ENCODE measurements at places on chromosomes 4 and X.

GRCh38 chrX:7889135-7889534 is 38.1 kb downstream of the PNPLA4 start:
- no peak for DNase-seq

DNA sequence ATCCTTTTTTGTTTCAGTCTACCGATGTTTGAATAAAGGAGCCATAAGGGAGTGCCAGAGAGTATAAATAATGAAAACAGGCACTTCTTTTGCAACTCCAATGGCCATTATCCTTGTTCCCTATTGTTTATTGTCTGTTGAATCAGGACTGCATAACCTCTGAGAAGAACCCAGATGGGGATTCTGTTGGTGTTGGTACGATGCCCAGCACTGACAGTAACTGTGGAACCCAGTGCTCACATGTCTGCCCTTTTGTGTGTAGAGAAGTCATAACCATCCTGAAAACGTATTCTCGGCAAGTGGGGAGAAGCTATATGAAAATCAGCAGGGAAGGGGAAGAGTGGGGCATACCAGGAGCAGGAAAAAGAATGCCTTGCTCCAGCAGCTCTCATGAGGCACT is 195.1 kb upstream of the EDNRA start:
- DNase-seq = no peak

- no peak for DNase-seq
Observed at GRCh38 chr4:1305261-1305711, 15.6 kb downstream of the MAEA start.

DNA sequence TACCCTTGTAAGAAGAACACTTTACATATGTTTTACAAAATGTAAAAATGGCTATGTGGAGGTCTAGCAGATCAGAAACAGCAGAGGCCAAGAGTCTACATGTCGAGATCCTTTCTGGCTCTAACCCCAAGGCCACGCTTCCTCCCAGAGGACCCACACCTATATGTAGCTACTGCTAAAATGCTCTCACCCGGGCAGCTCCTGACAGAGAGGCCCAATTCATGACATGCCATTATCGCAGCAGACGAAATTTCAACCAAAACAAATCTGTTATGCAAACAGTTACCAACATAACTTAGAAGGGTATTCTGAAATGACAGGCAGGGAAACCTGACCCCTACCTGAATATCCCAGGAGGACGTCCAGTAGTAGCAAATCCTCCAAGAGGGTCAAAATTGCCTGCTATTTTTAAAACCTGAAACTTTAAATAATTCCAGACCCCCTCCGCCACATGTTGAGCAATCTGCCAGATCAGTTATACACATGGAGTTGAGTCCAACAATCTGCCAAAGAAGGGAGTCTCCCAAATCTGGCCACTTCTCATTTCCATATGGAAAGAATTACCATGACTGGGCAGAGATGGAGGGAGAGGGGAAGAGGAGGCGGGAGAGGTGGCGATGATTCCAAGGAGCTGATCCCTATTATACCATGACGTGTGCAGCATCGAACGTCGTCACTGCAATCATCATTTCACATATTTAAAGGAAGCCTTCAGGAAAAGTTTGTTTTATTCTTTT is 192.9 kb upstream of the TBL1X start:
- peak; percentile 79 for DNase-seq

DNA sequence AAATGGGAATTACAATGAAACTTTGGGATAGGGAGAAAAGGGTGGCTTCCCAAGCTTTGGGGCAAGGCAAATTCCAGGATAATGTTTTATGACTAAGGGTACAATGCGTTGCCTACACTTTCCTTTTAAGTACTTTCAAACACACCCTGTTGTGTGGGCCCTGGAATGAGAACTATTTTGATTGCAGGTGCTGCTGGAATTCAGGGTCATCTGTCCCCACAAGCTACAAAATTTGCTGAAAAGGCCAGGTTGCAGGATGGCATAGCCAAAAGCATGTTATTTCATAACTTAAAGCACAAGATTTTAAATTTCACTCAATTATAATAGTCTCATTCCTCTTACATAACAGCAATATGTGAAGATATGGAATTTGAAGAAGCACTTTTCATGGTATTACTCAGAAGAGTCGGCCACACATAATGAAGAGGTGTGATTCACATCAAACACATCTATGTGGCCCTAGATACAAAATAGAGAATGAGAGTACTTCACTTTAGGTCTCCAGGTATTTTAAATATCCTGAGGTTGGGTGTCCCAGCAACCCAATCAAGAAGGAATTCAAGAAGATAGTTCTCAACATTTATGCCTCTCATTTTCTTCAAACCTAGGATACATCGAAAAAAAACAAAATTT is 89.3 kb downstream of the APBB2 start:
- no peak for DNase-seq

GRCh38 chr4:53987761-53988171 is 76.6 kb downstream of the CHIC2 start:
- DNase-seq = no peak

GRCh38 chr4:118265312-118266144 is 87.3 kb downstream of the PRSS12 start:
- no peak for DNase-seq

- DNase-seq = no peak
Observed at GRCh38 chrX:22424919-22425318, 152.2 kb downstream of the CBLL2 start.

GRCh38 chr4:71367546-71367945 is 28.7 kb downstream of the SLC4A4 start:
- DNase-seq = no peak

- no peak for DNase-seq
Observed at GRCh38 chrX:155061760-155062159, 9.2 kb downstream of the CMC4 start.

DNA sequence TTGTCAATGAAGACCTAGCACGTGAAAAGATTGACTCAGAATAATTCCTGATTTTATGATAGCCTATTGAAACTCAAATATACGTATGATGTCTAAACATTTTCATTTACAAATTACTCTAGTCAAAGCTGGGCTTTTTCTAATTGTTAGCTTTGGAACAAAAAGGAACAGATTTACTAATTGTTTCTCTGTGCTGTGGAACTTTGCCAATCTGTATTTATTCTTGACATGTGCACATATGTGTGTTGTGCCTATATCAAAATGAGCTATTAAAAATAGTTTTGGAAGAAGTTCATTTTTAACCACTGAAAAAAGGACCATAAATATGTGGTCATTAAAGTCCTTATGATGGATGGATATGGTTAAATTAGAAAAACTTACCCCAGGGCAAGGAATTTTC is 85.4 kb upstream of the PACRGL start:
- DNase-seq = no peak

DNA sequence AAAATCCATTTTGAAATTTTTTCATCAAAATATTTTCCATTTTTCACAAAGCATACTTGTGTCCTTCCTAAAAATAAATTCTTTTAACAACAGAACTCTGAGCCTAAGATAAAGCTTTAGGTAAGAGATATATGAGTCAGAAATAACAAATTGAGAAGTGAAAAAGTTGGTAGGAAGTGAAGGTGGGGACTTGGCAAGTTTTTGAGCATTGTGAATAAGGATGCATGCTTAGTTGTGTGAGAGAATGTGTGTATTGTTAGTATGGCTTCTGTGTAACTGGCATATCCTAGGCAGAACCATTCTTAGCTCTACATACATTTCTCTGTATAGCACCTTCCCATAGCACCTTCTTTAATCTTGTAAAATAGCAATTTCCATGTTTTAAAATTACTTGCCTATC is 6.8 kb downstream of the ASB5 start:
- DNase-seq = no peak

- no peak for DNase-seq
Observed at GRCh38 chr4:90099812-90100211, 27.4 kb upstream of the CCSER1 start.

GRCh38 chrX:86103061-86103460 is 45.2 kb upstream of the DACH2 start:
- DNase-seq = no peak

GRCh38 chr4:112916868-112917267 is 132.6 kb upstream of the ANK2 start:
- peak; percentile 34 for DNase-seq

DNA sequence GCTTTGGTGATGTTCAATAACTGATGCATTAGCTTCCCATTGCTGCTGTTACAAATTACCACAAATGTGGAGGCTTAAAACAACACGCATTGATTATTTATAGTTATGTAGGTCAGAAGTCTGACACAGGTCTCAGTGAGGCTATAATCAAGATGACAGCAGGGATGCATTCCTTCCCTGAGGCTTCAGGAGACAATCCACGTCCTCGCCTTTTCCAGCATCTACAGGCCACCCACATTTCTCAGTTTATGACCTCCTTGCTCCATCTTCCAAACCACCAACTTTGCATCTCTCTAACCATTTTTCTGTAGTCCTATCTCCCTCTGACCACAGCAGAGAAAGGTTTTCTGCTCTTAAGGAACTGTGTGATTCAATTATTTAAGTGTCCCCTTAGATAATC is 92.5 kb downstream of the GASK1B start:
- no peak for DNase-seq

DNA sequence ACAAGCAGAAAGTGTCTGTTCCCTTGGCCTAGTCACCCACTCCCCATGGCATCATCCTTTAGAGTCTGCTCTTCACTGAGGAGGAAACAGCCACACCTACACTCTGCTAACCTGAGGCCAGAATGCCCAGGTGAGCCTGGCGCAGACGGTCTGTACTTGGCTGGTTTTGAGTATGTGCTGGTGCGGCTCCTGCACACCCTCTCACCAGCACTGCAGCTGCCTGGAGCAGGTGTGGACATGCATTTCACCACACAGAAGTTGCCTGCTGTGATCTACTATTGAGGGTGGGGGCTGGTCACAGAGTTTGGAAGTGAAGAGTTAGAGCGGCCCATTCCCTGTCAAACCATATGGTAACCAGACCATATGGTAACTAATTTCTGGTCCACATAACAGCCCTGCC is 39.5 kb downstream of the KANTR start:
- no peak for DNase-seq

- DNase-seq = no peak
Observed at GRCh38 chr4:122622400-122622799, 1.5 kb upstream of the IL21 start.

- no peak for DNase-seq
Observed at GRCh38 chr4:60805500-60806313, 394.4 kb upstream of the ADGRL3 start.

GRCh38 chr4:134911941-134912340 is 710.4 kb upstream of the PABPC4L start:
- DNase-seq = no peak

DNA sequence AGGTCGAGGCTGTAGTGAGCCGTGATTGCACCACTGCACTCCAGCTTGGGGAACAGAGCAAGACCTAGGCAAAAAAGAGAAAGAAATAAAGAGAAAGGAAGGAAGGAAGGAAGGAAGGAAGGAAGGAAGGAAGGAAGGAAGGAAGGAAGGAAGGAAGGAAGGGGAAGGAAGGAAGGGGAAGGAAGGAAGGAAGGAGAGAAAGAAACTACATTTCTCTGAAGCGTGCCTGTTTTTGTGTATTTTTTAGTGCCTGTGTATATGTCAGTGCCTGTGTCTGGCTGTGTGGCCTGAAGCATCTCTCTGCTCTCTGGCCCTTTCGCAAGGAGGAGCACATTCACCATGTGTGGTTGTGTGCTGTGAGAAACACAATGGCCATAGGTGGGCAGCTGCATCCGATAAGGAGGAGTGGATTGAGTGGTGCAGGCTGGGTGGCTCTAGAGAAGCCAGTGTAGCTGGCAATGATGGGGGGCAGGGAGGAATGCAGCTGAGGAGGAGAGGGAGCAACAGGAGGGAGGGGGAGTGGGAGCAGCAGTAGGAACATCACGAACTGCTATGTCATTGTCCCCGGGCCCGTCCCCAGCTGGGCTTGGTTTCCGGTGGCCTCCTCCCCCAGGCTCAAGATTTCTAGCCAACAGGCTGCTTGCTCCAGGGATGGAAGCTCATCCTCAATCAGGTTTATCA is 11.4 kb downstream of the SYN1 start:
- no peak for DNase-seq

GRCh38 chr4:98516441-98517217 is 141.8 kb downstream of the TSPAN5 start:
- no peak for DNase-seq

GRCh38 chr4:139665690-139666529 is at the start of gene MGST2:
Gene MGST2 (plus strand): TSS chr4:139665819. CDS start chr4:139666020, 201 bp downstream.
- DNase-seq = no peak

DNA sequence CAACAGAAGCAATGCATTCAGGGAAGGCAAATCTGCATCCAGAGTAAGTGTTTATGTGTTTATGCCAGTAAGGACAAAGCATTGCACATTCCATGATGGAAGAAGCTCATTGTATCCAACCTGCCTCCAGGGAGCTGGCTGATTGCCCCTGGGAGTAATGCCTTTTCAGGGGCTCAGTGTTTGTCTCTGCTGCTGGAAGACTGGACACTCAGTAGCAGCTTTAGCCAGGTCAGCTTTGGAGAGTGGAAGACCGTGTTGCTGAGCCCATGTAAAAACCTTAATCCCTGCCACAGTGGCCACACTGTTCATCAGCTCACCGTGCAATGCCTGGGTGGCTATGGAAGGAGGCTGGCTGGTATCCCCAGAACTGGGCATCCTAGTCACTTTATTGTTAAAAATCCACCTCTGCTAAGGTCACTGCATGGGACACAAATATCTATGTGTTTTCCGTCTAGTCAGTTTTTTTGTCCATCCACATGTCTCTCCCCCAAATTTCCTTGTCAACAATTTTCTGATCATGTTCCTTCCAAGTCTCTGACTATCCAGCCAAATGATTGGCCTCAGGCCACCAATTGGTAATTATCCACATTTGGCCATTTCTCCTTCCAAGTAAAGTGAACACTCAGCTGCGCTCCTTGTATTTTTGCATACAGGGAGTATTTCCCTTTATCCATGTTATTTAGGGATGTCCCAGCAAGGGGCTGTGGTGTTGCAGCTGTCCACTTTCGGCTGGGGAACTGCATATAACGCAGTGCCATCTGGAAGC is 2044.5 kb upstream of the AGA start:
- no peak for DNase-seq

DNA sequence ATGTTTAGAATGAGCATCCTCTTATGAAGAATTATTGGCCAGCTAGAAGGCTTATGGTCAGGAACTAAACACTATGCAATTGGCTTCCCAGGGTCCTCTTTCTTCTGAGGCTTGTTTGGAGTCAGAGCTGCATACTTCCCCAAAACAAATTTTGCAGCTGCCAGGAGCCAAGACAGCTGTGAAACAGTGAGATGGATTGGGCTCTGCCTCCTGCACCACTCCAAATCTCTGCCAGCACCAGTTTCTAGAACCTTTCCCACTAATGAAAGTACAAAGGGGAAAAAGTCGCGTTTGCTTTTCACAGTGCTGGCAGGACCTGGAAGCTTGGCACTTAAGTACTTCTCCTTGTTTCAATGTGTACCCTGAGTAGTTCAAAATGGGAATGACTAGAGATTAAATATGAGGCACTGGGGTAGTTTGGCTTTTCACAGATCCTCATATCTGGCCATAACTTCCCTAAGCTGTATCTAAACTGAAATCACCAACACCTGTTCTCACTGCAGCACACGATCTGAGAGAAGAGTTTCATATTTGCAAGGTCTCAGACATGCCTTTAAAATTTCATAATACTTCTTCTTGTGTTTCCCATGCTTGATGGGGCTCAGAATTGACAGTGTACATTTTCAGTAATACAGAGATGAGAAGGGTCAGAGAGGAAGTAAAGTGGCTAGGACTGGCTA is 20.7 kb upstream of the AR start:
- no peak for DNase-seq

Data from fibroblast of skin of left biceps (primary cell).